Breast epithelium (tissue), 4 donors: ENCODE measurements at places on chromosomes 7 and 10. TPM values are rescaled to one million over a fixed set of nuclear protein-coding genes. Genes with fewer than 3 reads are reported as not detected.

NT5C2 gene
- 52.8 TPM for total RNA-seq

DNA sequence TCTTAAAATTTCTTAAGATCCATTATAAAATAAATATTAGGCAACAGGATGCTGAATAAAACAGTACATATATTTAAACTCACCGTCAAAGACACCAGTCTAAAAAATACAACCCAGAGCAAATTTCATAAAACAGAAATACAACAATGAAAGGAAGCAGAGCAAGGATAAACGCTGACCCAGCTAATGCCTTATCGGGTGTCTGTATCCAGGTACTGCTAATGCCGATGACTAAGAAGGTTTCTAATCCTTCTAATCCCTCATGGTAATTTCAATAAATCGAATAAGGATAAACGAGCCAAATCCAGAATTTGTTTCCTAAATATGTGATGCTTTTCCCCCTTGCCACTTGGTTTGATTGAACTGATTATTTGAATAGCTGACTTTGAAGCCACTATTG, 1.7 kb downstream of the HYCC1 start:
- DNase-seq = no peak

GRCh38 chr10:21740989-21741388, 207.0 kb downstream of the MLLT10 start:
- DNase-seq = no peak

CRYGN gene
- total RNA-seq = not detected

GBF1 gene
- 32.1 TPM for total RNA-seq

- DNase-seq = no peak
Observed at GRCh38 chr10:18681971-18682411, 22.8 kb downstream of the ARL5B start.
